ENCODE measurements at places on chromosomes 7 and 10.

GRCh38 chr7:149369497-149369896 is 91.4 kb downstream of the ZNF777 start:
- no peak for DNase-seq

- DNase-seq = no peak
Measured at GRCh38 chr10:59825932-59826331, 72.7 kb upstream of the MRLN start.

GRCh38 chr10:15558136-15558535 is 161.6 kb downstream of the ITGA8 start:
- DNase-seq = no peak

DNA sequence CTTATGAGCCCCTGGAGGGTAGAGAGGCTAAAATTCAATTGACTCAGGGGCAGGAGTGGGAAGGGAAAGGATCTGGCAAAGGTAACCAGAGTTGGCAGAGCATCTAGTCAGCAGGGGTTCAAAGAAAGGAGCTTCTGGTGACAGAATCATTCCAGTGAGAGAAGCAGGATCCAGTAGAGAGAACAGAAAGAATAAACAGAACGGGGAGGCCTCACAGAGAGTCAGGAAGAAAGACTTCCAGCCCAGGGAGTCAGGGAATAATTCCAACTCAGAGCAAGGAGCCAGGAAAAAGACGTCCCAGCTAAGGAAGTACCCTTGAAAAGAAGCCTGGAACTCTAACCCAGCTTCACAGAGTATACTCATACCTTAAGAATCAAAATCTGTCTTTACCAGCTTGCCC is 66.6 kb upstream of the CPXM2 start:
- peak; percentile 17 for DNase-seq

DNA sequence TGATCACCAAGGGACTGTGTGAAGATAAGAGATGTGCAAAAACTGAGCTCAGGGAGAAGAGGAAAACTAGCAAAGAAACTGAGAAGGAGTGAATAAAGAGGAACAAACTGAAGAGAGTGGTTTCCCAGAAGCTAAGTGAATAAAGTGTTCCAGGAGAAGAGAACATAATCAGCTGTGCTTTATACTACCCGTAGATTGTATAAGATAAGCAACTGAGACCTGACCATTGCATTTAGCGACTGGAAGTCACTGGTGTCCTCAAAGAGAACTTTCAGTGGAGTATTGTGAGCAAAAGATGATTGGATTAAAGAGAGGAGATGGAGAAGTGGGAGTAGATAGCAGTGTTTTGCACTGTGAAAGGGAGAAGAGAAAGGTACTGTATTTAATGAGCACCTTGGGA is 14.6 kb downstream of the PHTF2 start:
- DNase-seq = no peak
